ENCODE measurements at places on chromosomes 12 and 14. TPM values are rescaled to one million over a fixed set of nuclear protein-coding genes. Genes with fewer than 3 reads are reported as not detected.

Gene OR6C3
- polyA plus RNA-seq: not detected

Gene CMKLR1
- polyA plus RNA-seq: 6.0 TPM

Gene AKAP3
- 6.5 TPM for polyA plus RNA-seq

Gene CMTM5
- 3.9 TPM for polyA plus RNA-seq

Gene PRR4
- 6.5 TPM for polyA plus RNA-seq
